ENCODE measurements at places on chromosomes 1 and 21.

DNA sequence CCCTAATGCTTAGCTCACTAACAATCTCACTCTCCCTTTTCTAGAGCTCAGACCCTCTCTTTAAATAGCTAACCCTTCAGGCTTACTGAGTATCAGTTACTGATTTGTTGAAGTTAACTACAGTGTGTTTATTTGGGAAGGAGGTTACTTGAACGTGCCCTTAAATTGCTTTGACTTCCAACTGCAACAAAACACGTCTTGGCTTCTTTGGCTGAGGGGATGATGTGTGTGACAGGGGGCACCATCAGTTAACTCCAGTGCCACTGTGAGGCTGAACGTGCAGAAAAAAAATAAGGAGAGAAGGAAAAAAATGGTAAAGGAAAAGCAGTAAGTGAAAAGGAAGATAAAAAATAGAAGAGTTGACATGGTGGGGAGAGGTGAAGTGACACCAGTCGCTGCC lies 75.1 kb upstream of the NRIP1 start:
- no peak for DNase-seq

DNA sequence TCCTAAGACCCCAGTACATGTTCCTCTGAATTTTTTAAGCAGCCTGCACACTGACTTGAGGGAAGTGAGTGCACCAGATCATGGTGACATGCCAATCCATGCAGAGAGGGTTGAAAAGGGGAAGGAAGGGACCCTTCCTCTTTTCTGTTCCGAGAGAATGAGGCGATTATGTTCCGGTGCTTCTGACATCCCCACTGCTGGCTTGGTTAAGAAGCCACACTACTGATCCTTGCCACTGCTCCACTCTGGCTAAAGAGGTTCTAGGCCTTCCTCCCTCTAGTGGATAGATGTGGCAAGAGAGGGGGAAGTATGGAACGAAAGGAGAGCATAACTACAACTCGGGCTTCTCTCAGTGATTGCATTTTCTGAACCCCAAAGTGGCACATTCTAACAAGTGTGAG lies 1.8 kb upstream of the CYB5R1 start:
- DNase-seq = peak; percentile 53

GRCh38 chr1:119549719-119550132 lies 42.7 kb downstream of the HSD3B1 start:
- DNase-seq = peak; percentile 77

DNA sequence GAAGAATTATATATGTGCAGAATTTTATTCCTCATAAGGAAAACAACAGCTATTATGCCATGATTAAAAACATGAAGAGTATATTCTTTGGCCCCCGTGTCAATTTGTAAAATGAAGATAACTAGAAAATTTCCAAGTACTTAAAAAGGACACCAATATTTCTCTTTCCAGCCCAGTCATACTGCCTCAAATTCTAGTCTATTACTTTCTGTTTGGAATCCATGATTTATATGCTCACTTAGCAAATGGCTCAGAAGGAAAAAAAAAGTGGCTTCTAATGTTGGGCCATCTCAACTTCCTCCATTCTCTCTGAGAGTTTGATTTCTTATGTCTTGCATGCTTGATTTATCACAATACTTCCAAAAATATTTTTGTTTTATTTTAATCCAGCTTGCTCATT lies 1431.1 kb downstream of the AMY1C start:
- DNase-seq = no peak

DNA sequence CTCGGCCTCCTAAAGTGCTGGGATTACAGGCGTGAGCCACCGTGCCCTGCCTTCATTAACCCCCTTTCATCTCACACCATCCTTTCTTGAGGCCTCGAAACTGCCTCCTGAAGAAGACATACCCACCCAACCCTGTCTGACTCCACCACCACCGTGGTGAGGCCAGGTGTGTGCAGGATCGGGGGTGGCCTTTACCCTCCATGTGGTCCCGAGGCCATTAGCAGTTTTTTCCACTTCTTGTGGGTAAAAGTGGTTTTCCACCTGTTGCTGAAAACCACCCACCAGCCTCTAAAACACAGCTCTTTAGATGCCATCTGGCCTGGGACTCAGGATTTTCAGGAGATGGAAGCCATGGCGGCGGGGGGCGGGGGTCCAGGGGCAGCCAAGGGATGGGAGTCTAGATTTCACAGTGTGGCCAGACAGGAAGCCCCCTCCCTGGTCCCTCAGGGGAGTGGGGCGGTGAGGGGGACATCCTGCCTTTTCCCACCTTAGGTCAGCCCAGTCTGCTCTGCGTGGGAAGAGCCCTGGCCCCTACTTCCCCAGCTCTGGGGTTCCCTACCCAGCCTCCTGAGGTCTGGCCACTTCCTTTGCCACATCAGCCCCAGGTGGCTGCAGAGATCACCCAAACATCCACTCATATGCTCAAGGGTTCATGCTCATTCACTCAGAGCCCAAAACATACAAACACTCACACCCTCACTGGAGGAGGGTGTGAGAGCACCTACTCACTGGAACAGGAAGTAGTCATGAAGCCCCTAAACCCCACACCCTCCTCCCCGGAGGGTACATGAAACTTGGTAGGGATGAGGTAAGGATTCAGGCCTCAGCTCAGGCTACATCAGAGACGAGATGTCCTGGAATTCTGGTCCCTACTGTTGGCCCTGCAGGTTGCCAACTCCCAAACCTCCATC lies 2.3 kb downstream of the FGR start:
- peak; percentile 34 for DNase-seq

GRCh38 chr1:211967704-211968103 lies 67.7 kb downstream of the INTS7 start:
- no peak for DNase-seq

- DNase-seq = no peak
These were observed 53.8 kb upstream of the OLFM3 start for GRCh38 chr1:102050556-102050955.

- DNase-seq = no peak
These were observed 8.8 kb upstream of the CCT8 start for GRCh38 chr21:29082046-29082815.

- DNase-seq = no peak
These were observed 45.6 kb downstream of the ZNF281 start for GRCh38 chr1:200364091-200364759.

DNA sequence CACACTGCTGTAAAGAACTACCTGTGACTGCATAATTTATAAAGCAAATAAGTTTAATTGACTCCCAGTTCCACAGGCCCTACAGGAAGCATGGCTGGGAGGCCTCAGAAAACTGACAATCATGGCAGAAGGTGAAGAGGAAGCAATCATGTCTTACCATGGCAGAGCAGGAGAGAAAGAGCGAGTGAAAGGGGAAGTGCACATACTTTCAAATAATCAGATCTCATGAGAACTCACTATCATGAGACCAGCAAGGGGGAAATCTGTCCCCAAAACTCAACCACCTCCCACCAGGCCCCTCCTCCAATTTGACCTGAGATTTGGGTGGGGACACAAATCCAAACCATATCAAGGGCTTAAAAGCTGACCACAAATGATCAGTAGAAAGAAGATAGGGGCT lies 493.2 kb downstream of the PTPRC start:
- no peak for DNase-seq

DNA sequence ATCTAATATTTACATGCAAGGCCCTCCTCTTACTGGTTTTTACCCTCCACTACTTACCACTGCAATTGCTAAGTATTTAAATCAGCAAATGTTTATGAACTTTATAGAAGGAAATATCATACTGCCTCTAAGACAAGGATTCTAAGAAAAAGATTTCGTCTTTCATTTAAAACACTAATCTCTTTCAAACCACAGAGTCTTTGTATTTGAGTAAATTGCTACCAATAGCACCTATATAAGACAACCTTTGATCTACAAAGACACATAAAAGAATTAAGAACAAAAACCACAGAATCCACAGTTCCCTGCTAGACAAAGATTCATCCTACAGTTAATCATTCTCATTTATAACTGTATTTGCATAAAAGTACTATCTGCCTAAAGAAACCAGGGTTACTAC lies 37.6 kb downstream of the RNF115 start:
- no peak for DNase-seq

DNA sequence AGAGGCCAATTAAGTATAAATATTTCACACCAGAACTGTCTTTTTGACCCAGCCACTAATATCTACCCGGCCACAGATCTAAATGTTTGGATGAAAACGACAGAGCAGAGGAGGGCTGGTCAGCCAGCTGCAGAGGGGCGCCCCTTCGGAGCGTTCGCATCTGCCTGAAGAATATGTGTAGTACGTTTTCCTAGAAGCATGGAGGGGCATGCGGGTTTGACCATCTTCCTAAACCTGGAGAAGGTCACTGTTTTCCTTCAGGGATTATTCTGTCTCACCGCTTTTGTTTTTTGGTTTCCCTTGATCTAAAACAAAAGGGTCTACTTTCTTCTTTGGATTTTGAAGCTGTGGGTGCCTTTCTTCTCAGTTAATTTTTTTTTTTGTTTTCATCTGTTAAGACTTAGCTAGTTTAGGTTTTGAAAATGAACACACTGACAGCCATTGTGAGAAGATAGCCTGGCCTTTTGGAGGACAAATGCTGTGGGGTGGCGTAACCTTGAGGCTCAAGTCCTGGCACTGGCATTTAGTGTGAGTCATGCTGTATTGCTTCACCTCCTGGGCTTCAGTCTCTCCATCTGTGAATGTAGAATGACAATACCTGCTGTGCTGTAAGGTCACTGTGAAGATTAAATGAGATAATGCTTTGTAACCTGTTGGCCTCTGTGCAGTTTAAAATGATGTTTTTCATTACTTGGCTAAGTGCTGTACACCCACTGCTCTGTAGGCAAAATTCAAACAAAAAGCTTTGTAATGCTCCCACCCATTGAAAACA lies 74.1 kb upstream of the IRF2BP2 start:
- DNase-seq = no peak

DNA sequence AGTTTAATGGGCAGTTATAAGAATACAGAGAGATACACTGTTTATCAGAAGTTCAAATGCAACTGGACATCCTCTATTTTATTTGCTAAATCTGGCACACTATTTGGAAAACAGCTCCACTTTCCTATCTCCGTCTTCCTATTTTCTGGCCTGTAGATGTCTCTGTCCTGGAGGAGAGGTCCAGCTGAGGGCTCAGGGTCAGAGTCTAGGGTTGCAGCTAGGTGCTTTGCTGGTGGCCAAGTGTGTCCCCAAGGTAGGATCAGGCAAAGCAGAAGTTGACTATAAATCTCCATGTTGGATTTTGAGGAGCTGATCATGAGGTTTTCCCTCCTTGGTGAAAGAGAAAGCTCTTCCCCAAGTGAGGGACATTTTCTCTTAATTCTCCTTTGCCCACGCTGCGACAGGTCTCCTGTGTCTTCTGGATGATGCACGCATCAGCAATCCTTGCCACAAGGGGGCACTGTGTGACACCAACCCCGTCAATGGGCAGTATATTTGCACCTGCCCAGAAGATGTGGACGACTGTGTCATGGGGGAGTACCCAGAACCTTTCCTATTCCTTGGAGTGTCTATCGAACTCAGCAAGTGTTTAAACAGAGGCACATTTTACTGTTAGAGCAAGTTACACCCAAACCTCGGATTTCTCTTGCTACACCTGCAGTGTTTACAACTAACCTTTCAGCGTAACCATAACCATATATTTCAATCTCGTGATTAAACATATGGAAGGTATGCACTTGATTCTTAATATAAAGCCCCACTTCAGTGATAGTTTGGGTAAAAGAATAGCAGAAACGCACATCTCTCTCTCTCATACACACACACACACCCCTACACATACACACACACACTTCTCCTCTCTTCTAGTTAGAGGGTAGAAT lies 10.2 kb downstream of the ADAM30 start:
- DNase-seq = no peak

DNA sequence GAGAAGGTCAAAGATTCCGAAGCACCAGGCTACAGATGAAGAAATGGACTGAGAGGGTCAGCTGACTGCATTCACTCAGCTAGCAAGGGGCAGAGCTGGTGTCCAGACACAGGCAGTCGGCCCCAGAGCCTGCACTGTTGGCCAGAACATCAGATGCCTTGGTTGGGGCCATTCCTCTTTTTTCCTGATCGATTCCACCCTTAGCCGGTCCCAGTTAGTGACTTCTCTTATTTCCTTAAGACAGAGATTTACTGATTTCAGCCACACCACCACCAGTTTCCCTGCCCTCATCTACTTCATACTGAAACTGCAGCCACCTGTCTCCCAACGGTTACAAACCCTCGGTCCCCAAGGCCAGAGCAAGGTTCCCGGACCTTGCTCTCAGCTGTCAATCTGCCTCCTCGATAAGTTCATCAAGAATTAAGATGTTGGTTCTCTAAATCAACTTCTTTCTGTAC lies 11.5 kb downstream of the CD58 start:
- no peak for DNase-seq

GRCh38 chr1:173954179-173954578 lies 37.1 kb upstream of the SERPINC1 start:
- DNase-seq = no peak

GRCh38 chr1:68955424-68955823 lies 458.5 kb upstream of the DEPDC1 start:
- DNase-seq = no peak

DNA sequence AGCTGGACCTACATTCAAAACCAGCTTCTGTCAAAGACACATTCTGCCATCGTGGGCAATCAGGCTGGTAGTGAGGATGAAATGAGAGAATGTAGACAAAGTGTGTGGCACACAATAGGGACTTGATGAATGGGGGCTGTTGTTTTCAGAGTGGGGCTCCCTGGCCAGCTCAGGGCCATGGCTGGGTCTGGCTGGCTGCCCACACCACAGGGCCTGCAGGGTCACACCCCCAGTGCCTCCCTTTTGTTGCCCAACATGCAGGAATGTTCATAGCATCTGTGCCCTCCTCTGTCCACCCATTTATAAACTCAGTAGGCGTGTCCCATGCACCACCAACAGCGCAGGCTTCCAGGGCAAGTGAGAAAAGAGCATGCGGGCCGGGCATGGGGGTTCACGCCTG lies 20.8 kb upstream of the ECE1 start:
- DNase-seq = no peak

- no peak for DNase-seq
These were observed 438.1 kb downstream of the PRDM2 start for GRCh38 chr1:14138135-14138506.

DNA sequence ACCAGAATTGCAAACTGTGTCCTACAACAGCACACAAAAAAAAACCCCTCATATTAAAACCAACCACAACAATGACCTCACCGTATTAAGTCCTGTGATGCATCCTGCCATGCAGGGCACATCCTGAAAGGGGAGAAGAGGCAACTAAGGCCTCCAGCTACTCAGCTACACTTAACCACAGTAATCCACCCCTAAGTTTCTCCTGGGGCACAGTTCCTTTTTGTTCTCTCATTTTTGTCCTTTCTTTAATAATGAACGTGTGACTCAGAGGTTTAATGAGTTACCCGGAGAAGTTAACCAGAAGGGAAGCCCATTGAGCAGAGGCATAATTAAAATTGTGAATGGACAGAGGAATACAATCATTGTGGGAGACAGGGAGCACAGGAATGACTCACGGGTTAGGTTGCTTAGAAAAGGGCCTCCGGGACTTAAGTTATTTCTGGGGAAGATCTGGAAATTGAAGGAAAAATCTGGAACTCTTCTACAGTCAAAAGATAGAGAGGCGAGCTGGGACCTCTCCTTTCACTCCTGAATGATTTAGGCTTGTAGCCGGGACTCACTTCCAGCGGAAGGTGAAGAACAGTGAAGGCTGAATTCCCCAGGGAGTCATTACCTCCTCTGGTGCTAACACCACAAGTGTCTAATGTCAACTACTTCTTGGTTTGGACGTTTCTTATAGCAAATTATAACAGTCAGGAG lies 36.9 kb upstream of the HIVEP3 start:
- no peak for DNase-seq

GRCh38 chr21:15052459-15052763 lies 12.4 kb downstream of the NRIP1 start:
- no peak for DNase-seq

GRCh38 chr1:53481456-53481855 lies 22.3 kb downstream of the DMRTB1 start:
- DNase-seq = no peak
